ENCODE measurements at places on chromosomes 6 and 20. TPM values are rescaled to one million over a fixed set of nuclear protein-coding genes. Genes with fewer than 3 reads are reported as not detected.

LRP11 gene
- total RNA-seq, result 31.5 TPM

MAPK13 gene
- 1.1 TPM for total RNA-seq

AGER gene
- 1.7 TPM for total RNA-seq

EDN3 gene
- 0.10 TPM for total RNA-seq

PSMB1 gene
- 232 TPM for total RNA-seq

ROS1 gene
- 0.18 TPM for total RNA-seq

MOXD1 gene
- 2.3 TPM for total RNA-seq

ZBP1 gene
- 0.07 TPM for total RNA-seq

SDC4 gene
- 134 TPM for total RNA-seq

VNN1 gene
- total RNA-seq, result 0.09 TPM

LAMP5 gene
- total RNA-seq, result 0.08 TPM

TRERF1 gene
- total RNA-seq, result 8.0 TPM

GPR63 gene
- total RNA-seq, result 0.61 TPM

ITPR3 gene
- 37.0 TPM for total RNA-seq

ZNF165 gene
- total RNA-seq, result 1.3 TPM

SOX18 gene
- 2.3 TPM for total RNA-seq

CCN6 gene
- not detected for total RNA-seq

EPPIN gene
- not detected for total RNA-seq

METTL24 gene
- total RNA-seq, result not detected

SLC44A4 gene
- total RNA-seq, result 0.14 TPM

MAFB gene
- total RNA-seq, result not detected

DEFB125 gene
- not detected for total RNA-seq

PLCG1 gene
- 41.7 TPM for total RNA-seq

RSPO4 gene
- total RNA-seq, result not detected

JPH2 gene
- 0.83 TPM for total RNA-seq

UST gene
- 2.5 TPM for total RNA-seq

FAM162B gene
- not detected for total RNA-seq

ZNF311 gene
- total RNA-seq, result 0.37 TPM

PNISR gene
- 26.2 TPM for total RNA-seq

KCNK17 gene
- total RNA-seq, result not detected

TUBB1 gene
- total RNA-seq, result not detected

TOX2 gene
- 10.2 TPM for total RNA-seq

PTGIS gene
- total RNA-seq, result not detected

SLC22A2 gene
- total RNA-seq, result not detected

F13A1 gene
- not detected for total RNA-seq

CCN2 gene
- 27.8 TPM for total RNA-seq

CEP162 gene
- 2.3 TPM for total RNA-seq

MEA1 gene
- total RNA-seq, result 95.9 TPM

FBXO5 gene
- 22.9 TPM for total RNA-seq

POM121L2 gene
- not detected for total RNA-seq

GSTA1 gene
- total RNA-seq, result not detected

BLCAP gene
- 45.1 TPM for total RNA-seq

PARD6B gene
- 3.0 TPM for total RNA-seq

PXDC1 gene
- total RNA-seq, result 15.2 TPM

ZNF335 gene
- total RNA-seq, result 10.7 TPM

YWHAB gene
- 186 TPM for total RNA-seq

HUS1B gene
- 0.18 TPM for total RNA-seq
